ENCODE measurements at places on chromosomes 2 and 18.
A peak's percentile ranks its signal among the peaks of the same experiment; 100 is the strongest.

GRCh38 chr18:62625019-62625418, 90.3 kb upstream of the PHLPP1 start:
- DNase-seq = no peak

- DNase-seq = no peak
These were observed 115.5 kb downstream of the AGAP1 start for GRCh38 chr2:235609321-235609720.

- no peak for DNase-seq
These were observed 100.7 kb downstream of the ANKRD44 start for GRCh38 chr2:197209742-197210408.

DNA sequence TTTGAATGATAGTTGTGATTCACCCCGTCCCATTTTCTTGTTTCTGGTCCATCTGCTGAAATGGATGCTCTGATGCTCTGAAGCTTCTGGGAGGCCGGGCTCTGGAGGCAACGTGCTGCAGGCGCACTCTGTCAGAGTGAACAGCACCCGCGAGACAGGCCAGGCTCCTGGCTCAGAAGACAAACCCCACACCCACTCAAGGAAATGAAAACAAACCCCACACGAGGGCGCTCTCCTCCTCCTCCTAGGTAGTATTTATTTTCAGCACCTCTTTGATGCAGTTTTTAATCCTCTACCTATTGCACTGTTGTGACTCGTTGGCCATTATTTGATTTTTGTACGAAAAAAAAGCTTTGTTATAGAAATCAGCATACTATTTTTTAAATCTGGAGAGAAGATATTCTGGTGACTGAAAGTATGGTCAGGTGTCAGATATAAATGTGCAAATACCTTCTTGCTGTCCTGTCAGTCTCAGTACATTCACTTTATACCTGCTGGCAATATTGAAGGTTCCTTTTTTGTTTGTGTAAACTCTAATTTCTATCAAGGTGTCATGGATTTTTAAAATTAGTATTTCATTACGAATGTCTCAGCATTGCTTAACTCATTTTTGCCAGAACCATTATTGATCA, 10.3 kb upstream of the CHST10 start:
- DNase-seq = peak; percentile 41

DNA sequence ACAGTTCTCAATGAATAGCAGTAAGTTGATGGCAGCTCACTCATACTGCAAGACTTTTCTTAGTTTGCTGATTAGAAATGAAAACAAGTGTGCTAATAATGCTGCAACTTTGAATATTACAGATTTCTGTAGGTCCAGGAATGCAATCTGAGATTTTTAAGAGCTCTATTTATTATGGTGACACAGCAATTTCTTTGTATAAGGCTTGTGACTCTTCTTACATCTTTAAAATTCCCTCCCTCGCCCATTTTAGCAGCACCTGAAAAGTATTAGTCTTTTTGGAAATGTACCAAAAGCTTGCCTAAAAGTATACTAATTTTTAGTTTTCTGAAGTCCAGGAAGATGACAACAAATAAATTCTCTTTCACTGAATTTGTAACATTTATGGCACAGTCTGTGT, 4.4 kb upstream of the HTR2B start:
- no peak for DNase-seq

- DNase-seq = no peak
These were observed 35.2 kb downstream of the TTLL4 start for GRCh38 chr2:218745559-218746469.

- DNase-seq = peak; percentile 48
These were observed 22.8 kb upstream of the IL37 start for GRCh38 chr2:112887964-112888749.

GRCh38 chr2:45640576-45640975, 10.9 kb upstream of the PRKCE start:
- no peak for DNase-seq

DNA sequence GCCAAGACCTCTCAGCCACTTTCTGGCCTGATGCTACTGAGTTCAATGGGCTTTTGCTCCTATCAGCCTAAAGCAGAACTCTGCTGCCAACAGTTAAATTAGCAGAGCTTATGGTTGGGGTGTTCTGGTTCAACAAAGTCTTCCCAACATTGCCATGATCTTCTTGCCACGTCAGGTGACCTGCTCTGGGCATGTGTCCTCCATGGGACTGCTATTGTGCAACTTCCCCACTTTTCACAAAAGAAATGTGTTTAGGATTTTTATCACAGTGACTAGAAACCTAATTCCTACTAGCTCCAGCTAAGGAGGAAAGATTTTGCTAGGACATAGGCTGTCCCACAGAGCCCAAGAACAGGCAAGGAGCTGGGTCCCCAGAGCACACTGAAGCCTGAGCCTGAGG, 56.4 kb downstream of the ALK start:
- no peak for DNase-seq

DNA sequence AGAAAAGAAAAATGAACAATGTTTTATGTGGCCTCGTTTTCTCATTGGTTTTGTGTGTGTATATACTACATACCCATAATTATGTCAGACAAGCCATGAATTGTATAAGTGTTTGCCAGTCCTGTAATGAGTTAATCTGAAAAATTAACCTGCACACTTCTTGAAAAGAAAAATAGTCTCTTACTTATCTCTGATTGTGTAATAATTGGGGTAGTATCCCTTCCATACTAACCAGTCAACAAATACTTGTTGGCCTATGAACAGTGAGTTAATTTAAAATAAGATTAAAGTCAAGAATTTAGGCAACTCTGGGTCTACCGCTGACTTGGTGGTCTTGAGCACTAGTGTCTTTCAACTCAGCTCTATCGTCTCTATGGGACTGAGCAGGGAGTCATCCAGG, 48.8 kb downstream of the ACVR1 start:
- no peak for DNase-seq

DNA sequence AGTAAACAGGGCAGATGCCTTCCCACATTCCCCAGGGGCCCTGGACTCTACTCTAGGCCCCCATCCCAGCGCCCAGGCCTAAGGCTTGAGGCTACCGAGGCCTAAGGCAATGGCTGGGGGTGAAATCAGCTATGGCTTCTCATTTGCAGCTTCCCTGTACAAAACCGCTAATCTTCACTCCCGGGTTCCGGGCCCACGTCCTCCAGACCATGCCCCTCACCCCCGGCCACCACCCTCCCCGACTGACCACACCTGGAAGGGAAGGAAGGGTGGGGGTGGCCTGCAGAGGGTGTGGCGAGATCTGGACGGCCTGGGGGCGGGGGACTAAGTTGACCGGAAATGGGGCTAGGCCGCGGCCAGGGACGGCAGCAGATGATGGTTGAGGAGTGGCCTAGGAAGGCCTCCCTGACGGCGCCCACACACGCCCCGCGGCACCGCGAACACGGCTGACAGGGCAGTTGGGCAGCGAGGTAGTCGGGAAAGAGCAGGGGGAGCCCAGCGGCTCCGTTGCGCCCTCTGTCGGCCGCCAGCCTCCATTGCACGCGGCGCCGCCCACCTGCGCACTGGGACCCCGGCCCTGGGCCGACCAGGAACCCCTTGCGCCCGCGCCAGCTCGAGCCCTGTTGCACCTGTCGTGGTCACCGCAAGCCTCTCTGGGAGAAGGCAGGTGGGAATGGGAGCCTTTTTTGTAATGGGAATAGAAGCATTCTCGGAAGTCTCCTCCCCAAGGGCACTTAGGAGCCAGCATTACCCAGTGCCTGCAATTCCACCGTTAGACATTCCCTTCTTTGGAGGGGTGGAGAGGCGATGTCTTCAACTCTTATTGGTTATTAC, 117.1 kb upstream of the STPG4 start:
- DNase-seq = peak; percentile 6

- DNase-seq = no peak
These were observed 232.3 kb downstream of the RIT2 start for GRCh38 chr18:42883169-42883568.

DNA sequence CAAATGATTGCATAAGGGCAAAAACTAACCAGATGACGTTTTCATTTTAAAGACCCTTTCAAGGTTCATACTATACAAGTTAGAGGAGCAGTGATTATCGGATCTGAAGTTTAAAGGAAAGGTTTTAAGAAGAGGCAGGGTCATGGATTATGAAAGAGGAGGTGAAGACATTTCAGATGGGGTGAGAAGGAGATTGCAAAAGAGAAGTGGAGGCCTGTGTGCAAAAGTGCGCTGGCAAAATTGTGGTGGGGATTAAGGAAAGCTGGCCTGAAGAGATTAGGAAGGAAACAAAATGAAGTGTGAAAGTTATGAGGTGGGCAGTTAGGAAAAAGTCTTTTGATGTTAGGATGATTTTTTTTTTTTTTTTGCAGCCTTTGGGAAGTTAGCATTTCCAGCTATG, 935.7 kb upstream of the FAM98A start:
- DNase-seq = no peak

- no peak for DNase-seq
These were observed 6.7 kb downstream of the CAVIN2 start for GRCh38 chr2:191839918-191840804.

DNA sequence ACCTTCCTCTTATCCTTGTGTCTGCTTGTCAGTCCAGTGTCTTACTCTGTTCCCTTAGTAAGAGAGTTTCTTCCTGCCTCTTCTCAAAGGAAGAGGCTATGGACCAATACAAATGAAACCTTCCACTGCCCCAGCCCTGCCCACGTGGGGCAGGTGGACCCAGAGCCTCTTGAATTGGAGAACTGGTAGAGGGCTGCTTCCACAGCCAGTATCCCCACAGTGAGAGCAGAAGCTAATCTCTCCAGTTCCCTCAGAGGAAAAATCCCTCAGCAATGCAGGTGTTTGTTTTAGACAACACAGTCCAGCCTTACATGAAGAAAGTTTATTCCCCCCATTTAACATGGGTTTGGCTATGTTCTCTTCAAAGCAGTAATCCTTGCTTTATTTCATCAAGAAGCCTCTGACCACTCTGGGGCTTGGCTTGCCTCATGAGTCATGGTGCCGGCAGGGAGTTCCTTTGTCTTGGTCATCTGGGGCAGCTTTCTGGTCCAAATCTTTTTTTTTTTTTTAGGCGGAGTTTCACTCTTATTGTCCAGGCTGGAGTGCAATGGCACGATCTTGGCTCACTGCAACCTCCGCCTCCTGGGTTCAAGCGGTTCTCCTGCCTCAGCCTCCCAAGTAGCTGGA, 6.5 kb upstream of the CYBRD1 start:
- no peak for DNase-seq

- DNase-seq = no peak
These were observed 43.1 kb upstream of the ATP8B1 start for GRCh38 chr18:57846258-57846657.

- no peak for DNase-seq
These were observed 1253.5 kb upstream of the CDH2 start for GRCh38 chr18:29430416-29430815.

- no peak for DNase-seq
These were observed 300.6 kb upstream of the SALL3 start for GRCh38 chr18:78679031-78679430.

DNA sequence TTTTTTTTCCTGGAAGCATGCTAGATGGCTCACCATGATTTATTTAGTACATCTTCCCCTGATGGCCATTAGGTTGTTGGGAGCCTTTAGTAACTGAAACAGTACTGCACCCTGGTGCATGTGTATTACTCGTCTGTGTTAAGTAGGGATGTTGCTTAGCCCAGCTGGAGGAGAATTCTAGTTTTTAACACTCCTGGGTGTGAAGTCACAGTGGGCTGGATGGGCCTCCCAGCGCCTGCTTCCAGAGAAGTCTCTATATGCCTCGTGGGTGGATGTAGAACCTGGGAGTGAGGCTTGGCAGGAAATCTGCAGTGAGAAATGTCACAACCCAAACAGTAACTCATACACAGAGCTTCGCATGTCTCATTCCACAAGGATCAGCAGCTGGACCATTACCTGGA, 28.9 kb upstream of the NT5DC4 start:
- no peak for DNase-seq

GRCh38 chr2:178844269-178844668, 37.0 kb upstream of the TTN start:
- no peak for DNase-seq

GRCh38 chr18:41993151-41993550, 38.1 kb downstream of the PIK3C3 start:
- no peak for DNase-seq

DNA sequence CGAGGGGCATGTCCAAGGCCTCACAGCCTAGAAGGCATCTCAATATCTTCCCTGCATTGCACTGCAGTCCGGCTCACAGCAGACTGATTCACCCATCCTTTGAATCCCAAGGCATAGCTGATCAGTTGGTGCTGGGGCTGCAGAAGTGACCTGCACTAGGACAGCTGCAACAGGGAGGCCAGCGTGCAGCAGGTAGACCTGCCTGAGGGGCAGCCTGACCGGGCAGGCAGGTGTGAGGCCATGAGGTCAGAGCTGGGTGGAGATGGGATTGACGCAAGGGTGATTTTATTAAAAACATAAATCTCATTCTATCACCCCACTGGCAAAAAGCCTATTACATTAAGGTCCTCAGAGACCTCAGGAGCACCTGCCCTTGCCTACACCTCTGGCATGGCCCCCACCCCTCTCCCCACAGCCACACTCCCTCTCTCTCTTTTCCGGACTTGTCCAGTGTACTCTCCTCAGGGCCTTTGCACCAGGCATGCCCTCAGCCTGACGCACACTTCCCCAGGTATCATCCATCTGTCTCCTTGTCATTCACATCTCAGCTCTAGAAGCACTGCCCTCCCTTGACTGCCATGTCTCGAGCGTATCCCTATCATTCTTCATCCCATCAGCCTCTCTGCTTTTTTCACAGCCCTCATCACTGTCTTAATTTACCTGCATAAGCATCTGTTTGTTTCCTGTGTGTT, 63.5 kb upstream of the WIPF1 start:
- DNase-seq = no peak

GRCh38 chr2:200509235-200509611, 645 bp downstream of the KCTD18 start:
- DNase-seq = no peak

GRCh38 chr2:37550190-37550589, 121.3 kb downstream of the CDC42EP3 start:
- DNase-seq = no peak

DNA sequence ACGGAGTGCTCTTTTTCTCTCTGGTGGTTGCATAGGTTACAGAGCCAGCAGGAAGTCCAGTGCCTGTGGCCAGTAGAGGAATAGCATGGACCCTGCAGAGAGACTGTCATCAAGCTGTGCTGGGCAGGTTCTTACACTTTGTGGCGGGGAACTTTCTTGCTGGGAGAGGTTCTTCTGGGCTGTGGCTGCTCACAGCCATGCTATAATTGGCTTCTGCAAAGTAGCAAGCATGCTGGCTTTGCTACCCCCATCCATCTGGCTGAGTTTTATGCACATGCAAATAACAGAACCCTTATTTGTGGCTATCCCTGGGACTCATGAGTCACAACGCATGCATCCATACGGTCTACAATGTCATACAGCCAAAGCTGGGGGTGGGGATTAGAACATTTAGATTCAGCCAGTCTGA, 68.9 kb downstream of the PLCL1 start:
- DNase-seq = no peak

- no peak for DNase-seq
These were observed 709.2 kb upstream of the ID2 start for GRCh38 chr2:7972670-7973069.

Measured in AML-193 (cell line).